Osteoblast (primary cell): ENCODE measurements at places on chromosomes 12 and 14.

DNA sequence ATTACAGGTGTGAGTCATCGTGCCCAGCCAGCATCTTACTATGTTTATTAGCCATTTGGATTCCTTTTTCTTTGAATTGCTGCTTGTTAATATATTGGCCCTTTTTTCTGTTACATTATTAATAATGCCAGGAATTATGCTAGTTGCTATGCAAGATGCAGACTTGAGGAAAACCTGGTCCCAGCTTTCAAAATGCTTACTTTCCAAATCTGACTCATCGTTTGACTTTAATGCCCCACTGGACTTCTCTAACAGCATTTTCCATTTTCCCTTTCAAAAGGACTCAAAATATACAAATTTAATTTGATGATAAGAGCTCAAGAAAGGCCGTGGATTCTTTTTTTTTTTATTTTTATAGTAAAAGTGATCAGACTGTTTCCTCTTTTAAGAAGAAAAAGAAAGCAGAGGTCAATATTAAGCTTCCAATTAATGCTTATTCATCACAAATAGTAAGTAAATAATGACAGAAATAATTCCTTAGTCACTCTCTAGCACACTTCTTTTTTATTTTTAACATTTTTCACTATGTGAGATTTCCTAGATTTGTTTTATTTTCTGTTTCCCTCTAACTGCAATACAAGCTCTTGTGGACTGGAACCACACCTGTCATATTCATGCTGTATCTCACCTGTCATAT, 146.1 kb upstream of the FGD4 start:
- H3K4me3 ChIP-seq = no peak overlapping the region
- no peaks in the 10 kb centered on the region for H3K27me3 ChIP-seq
- H3K27ac ChIP-seq = no peak overlapping the region
- no peak for DNase-seq
- no peaks in the 10 kb centered on the region for H3K4me1 ChIP-seq

- H3K27me3 ChIP-seq = no peaks in the 10 kb centered on the region
- no peaks in the 10 kb centered on the region for H3K4me1 ChIP-seq
- H3K4me3 ChIP-seq = no peak overlapping the region
- DNase-seq = no peak
- H3K36me3 ChIP-seq = no peaks in the 10 kb centered on the region
- no peak overlapping the region for H3K27ac ChIP-seq
These were observed 44.0 kb downstream of the KCNK13 start for GRCh38 chr14:90105756-90106155.

- peaks cover 3% of the 10 kb centered on the region for H3K27me3 ChIP-seq
- no peaks in the 10 kb centered on the region for H3K36me3 ChIP-seq
- no peaks in the 10 kb centered on the region for H3K4me1 ChIP-seq
- no peak overlapping the region for H3K4me3 ChIP-seq
These were observed 109.7 kb upstream of the VASH1 start for GRCh38 chr14:76651410-76652055.

DNA sequence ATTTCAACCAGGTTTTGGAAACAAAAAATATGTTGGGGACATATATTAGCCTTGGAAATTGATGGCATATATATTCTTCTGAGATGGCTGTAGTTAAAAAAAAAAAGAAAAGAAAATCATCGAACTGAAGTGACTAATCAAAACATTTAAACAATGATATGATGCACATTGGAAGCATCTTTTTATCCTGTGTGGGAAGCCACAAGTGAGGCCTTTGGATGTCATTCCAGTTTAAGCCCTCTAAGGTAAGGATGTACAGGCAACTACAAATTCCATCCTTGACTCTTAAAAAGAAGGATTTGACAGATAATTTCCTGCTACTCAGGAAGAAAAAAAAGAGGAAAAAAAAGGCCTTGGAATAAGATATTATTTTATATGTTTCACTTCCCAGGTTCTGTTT, 9.6 kb upstream of the PTPRB start:
- no peak overlapping the region for H3K4me3 ChIP-seq
- H3K4me1 ChIP-seq = peaks cover 48% of the 10 kb centered on the region
- no peak for DNase-seq
- H3K36me3 ChIP-seq = no peaks in the 10 kb centered on the region
- H3K27me3 ChIP-seq = no peaks in the 10 kb centered on the region
